Retina (tissue), 1 donor: ENCODE measurements at places on chromosomes 11 and 22.

GRCh38 chr11:1116666-1117390 lies 40.9 kb upstream of the MUC5AC start:
- DNase-seq, result no peak

DNA sequence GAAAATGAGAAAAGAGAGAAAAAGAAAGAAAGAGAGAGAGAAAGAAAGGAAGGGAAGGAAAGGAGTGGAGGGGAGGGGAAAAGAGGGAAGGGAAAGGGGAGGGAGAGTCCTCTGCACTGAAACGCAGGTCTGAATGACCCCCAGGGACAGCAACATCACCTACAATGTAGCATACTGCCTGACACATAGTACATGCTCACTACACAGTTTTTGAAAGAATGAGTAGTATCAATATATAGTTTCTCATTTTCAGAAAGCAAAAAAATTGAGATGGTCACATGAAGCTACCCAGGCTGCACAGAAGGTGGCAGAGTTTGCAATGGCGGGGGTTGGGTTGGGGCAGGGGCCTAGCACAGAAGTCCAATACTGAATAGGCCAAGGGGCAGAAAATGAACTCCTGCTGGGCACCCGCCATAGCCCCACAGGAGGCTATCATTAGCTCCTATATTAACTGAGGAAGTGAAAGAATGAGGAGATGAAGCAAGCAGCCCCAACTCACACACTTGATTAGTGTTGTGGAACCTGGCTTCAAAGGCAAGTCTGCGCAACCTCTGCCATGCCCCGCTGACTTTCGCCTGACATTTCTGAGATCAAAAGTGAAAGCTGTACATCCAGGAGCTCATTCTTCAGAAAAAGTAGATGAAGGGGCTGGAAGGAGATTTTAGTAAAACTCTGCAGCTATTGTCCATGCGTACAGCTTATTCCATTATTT lies 241.2 kb upstream of the SYN3 start:
- DNase-seq, result no peak

GRCh38 chr11:122202951-122203456 lies 87.0 kb upstream of the BLID start:
- peak; percentile 84 for DNase-seq

GRCh38 chr22:31577711-31578110 lies 81.4 kb downstream of the SFI1 start:
- no peak for DNase-seq

- DNase-seq, result peak; percentile 59
These were observed 2.3 kb downstream of the TSPAN4 start for GRCh38 chr11:844693-845644.
